ENCODE measurements at places on chromosomes 2 and 18.

DNA sequence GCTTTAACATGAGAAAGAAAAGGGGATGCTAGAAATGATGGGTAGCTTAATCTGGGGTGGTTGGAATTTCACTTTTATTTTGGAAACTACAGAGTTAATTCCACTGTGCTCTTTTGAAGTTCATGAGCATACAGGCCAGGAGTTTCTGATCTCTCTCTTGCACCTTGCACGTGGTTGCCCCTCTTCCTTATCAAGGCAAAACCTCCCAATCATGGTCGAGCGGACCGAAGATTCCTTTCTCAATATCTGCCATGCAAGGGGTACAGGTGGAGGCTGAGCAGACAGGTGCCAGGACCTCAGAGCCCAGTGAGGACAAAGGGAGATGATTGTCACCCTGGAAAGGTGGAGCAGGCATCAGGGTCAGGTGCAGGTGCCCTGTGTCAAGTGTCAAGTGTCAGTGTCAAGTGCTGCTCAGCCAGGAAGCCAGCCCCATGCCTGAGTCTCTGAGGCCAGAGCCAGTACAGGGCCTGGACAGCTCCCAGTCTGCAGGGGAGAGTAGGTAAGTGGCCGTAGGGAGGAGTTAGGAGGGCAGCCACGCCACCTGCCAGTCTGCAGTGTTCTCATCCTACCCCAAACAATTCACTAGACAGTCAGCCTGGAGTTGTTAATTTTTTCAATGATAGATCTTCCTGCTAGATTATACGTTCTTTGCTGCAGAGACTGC lies 42.2 kb downstream of the LPIN1 start:
- DNase-seq = no peak

GRCh38 chr2:233598952-233599351 lies 18.5 kb upstream of the UGT1A8 start:
- no peak for DNase-seq

DNA sequence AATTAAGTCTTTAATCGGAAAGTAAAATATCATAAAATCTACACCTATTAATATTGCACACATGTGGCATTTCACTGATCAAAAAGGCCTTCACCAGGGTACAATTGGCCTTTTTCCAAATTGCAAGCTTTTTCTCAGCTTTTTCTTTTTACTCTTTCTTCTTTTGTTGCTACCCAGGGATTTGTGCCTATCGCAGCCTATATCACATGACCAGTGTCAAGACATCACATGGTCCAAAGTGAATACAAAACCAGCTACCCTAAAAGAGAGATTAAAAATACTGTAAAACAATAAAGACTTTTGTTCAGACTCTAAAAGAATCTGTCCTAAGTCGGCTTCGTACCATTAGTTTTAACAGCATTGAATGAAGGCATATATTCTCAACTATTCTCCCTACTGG lies 15.0 kb upstream of the OTX1 start:
- DNase-seq = peak; percentile 67

DNA sequence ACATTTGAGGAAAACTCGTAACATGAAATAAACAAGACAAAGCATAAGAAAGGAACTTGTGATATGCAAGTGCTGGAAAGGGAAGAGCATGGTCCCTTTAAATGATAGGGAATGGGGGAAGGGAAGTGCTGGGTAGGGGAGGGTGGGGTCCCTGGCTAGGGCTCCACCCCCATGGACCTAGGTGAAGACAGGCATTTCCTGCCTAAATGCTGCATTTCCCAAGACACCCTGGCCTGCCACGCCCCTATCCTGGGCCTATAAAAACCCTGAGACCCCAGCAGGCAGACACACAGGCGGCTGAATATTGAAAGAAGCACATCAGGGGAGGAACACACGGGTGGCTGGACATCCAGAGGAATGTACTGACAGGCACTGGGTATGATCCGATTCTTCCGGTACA lies 499.9 kb downstream of the ZEB2 start:
- no peak for DNase-seq

DNA sequence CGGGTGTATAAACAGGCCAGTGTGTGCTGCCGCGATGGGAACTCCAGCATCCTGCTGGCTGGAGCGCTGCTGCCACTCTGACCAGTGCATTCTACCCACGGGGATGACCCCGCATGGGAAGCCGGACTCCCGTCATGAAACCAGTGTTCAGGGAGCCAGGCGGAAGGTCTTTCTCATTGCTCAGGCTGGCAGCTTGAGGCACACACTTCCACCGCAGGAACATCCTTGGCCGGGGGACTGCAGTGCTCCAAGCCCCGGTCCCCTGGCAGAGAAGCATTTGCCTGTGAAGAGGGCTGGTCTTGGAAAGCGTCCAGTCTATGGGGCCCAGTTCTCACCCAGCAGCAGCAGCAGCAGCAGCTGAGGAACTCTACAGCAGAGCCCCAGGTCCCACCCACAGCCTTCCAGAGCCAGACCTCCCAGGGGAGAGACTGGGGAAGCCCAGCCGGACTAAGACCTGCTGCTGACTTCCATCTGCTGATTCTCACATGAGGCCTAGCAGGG lies 235.9 kb downstream of the KLHL29 start:
- no peak for DNase-seq

DNA sequence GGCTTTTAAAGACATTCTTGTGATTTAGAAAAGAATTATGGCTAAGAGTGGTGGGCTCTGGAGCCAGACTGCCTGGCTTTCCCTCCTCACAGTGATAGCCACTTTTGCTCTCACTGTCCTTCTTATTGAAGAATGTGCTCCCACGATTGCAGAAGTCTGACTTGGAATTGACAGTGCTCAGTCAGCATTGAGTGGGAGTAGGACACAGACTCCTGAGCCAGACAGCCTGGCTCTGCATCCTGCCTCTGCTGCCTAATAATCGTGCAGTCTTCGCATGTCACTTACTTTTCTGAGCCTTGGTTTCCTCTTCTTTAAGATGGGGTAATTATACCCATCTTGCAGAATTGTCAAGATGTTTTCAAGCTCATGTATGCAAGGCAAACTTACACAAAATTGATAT lies 23.3 kb downstream of the SPATS2L start:
- no peak for DNase-seq

DNA sequence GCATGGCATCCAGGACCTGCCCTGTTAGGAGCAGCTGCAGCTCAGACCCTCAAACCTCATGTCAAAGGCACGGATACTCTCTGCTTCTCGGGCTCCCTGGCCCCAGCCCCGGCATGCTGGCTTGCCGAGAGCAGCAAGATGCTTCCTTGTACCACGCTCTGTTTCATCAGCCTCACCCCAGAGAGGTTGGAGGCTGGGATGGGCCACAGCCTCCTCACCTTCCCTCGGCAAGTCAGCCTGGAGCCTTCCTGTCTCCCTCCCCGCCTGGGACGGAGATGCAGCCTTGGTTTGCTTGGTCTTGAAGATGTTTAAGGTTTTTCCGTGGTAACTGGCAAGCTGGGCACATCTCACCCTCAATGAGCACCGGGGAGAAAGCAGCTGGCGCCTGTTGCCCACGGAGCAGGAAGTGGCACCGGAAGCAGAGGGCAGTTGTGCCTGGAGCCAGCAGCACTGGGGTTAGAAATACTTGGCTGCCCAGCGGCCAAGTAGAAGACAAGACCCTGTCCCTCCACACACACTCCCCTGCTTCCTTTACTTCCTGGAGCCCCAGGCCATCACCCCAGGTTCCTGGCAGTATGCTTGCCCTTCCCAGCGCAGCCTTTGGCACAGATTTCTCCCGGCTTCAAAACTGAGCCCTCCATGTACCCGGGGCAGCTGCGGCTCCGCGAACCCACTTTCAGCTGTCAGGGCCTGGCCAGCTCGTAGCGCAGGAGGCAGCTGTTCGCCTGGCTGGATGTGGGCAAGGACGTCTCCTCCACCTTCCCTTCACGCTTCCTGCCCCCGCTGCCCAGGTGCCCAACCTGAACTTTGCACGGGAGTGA lies 17.4 kb downstream of the FBLN7 start:
- DNase-seq = no peak

- no peak for DNase-seq
Measured at GRCh38 chr2:126972279-126972626, 73.6 kb downstream of the TEX51 start.

- DNase-seq = no peak
Measured at GRCh38 chr18:79848579-79849327, 51.0 kb downstream of the KCNG2 start.

GRCh38 chr18:74294526-74294925 lies 2.8 kb upstream of the CYB5A start:
- DNase-seq = no peak

- peak; percentile 65 for DNase-seq
Measured at GRCh38 chr2:45964223-45964841, 312.9 kb downstream of the PRKCE start.

DNA sequence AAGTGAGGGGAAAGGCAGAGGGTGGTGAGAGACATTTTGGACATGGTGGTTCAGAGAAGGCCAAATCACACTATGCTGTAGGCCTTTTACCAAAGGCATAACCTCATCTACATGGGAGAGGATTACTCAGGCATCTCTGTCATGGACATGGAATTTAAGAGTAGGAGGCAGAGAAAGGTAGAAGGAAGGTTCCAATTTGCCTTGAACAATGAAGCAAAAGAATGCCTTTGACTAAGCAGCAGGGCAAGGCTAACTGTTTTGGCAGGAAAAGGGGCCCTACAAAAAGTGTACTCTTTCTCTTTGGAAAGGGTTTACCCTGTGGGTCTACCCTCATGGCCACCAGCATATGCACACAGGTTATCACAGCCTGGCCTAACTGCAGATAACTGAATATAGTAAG lies 45.6 kb upstream of the RNU4ATAC start:
- DNase-seq = no peak

- no peak for DNase-seq
Measured at GRCh38 chr2:43085929-43086328, 140.5 kb downstream of the ZFP36L2 start.

DNA sequence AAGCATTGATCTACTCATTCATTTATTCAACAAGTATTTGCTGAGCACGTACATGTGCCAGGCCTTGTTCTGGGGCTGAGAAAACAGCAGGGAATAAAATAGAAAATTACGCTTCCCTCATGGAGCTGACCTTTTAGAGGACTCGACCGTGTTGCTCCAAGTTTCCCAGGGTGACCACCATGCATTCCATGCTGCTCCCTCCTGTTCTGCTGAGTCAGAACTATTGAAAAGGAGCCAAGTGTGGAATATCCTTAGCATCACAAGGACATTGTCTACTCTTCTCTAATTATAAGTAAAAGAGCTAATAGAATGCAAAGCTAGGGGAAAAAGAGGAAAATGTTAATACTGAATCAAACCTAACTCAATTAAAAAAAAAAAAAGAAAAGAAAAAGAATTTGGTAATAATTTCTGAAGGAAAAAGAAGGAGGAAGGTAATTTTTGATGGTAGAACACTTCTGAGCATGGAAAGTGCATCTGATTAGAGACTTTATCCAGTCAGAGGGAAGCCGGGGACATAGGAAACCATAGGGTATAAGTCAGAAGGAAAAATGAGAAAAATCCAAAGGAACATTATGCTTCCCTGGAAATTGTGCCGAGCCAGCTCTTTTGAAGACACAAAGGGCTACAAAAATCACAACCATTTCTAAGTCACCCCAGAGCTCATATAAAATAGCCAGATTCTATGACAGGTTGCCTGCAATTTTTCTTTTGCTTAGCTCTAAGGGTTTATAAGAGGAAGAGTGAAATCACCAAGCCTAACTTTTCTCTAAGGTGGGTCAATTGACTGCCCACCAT lies 339.4 kb downstream of the RND3 start:
- DNase-seq = no peak

DNA sequence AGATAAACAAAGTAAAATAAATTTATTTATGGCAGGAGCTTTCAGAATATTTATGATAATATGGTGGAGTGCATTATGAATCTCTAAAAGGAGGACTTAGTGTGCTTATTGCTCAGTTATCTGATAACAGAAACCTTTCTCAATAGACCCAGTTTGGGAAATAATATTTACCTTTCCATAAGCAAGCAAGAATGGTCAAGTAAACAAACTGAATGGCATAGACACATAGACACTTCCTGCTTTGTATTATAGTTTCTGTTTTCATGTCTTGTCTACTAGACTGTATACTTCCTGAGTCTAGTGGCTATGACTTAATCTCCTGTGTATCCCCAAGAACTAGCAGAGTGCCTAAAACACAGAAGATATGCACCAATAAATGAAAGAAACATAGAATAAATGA lies 87.8 kb downstream of the UPP2 start:
- no peak for DNase-seq

DNA sequence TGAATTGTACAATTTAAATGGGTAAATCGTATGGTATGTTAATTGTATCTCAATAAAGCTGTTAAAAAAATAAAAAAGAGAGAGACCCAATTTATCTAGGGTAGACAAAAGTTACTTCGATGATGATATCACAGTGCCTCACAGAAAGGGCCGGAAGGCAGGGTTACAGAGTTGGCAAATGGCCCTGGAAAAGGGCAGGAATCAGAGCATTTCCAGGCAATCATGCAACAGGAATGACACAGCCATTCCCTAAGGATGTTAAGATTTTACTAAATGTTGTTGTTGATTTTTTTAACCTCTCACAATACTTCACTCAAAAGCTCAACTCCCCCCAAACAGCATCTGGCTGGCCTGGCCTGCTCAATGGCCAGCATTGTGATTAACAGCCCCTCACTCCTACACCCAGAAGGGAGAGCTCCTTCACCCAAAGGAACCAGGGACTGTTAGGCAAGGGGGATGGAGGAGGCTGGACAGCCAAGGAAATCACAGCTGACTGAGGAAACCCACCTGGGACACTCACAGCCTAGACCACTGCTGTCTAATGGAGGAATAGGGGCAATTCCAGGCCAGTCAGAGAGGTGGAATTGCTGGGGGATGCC lies 7.7 kb upstream of the SP100 start:
- DNase-seq = no peak

DNA sequence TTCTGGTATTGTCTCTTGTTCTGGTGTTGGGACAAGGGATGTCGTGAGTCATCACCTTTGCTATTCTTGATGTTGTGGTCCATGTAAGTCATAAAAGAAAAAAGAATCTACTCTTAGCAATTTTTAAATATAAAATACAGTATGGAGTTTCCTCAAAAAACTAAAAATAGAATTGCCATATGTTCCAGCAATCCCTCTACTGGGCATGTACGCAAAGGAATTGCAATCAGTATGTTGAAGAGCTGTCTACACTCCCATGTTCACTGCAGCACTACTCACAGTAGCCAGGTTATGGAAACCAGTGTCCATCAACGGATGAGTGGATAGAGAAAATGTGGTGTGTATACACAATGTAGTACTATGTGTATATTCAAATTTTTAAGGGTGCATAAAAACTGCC lies 10.9 kb upstream of the GNAL start:
- DNase-seq = no peak

DNA sequence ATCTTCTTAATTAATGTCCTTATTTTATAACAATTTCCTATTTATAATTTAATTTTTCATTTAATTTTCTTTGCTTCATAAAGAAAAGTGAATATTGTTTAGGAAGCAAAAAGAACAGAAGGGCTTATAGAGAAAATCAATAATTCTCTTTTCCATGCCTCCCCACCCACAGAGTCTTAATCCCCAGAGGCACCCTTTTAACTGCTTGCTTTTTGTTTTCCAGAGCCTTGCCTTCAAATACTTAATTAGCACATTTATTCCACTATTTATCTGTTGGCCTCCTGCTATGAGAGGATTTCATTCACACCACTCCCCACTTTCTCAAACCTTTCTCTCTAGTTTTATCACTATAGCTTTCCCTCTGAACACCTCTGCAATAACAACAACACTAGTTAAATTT lies 373.6 kb downstream of the MBD2 start:
- DNase-seq = peak; percentile 34

Measured in brain (organoid and tissue), 16 donors.